ENCODE measurements at places on chromosomes 6 and 20.
A peak's percentile ranks its signal among the peaks of the same experiment; 100 is the strongest.

DNA sequence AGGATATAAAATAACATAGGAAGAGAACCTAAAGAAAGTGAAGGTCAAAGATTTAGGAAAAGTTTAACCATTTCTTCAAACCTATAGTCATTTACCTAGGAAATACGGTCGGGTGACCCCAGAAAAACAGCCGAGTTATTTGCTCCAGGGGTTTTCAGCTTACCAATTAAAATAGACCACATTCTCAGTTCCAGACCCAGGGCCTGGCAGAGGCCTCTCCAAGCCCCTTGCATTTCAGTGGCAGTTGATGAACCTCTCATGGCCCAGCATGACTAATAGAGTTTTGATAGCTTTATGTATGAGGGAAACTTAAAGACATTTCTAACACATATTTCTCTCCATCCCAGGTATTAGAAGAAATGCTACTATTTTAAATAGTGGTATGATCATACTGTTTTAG, 113.5 kb downstream of the OGFRL1 start:
- no peak for DNase-seq

DNA sequence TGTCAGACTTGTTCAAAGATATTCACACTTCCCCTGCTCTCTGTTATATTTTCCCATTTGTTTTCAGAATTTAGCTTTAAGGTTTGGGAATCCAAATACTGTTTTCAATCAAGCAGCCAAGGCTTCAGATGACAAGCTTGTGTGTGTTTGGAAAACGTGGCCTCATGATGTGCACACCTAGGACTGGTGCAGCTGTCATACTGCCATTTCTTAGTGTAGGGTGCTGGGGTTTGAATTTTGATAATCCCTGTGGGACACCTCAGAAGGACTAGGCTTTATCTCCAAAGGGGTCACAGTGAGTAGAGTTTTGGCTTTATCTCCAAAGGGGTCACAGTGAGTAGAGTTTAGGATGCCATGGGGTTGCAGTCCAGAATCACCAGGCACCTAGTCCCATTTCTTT, 65.3 kb upstream of the JAG1 start:
- DNase-seq: no peak

DNA sequence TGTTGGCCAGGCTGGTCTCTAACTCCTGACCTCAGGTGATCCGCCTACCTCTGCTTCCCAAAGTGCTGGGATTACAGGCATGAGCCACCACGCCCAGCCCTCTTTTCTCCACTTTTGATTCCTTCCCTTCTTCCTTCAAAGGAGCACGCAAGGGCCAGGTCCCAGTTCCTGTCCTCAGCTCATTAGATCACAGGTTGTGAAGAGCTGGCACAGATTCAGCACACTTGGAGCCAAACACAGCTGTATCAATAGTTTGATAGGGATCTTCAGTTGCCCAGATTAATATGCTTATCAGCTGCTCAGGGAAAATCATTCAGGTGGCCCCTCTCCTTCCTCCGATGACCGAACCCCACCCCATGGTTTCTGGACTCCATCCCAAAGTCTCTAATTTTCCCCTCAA, 14.4 kb upstream of the SLC22A23 start:
- no peak for DNase-seq

GRCh38 chr20:11118802-11119380, 445.1 kb upstream of the JAG1 start:
- no peak for DNase-seq

DNA sequence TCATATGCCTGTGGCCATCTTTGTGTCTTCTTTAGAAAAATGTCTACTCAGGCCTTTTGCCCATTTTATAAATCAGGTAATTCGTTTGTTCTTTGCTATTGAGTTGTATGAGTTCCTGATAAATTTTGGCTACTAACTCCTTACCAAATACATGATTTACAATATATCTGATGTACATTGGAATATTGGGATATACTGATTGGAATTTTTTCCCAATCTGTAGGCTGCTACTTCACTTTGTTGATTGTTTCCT, 39.2 kb downstream of the BACH2 start:
- no peak for DNase-seq

- no peak for DNase-seq
Observed at GRCh38 chr6:166760288-166760687, 133.2 kb upstream of the RPS6KA2 start.

GRCh38 chr6:35089935-35090505, 51.1 kb downstream of the TCP11 start:
- no peak for DNase-seq

DNA sequence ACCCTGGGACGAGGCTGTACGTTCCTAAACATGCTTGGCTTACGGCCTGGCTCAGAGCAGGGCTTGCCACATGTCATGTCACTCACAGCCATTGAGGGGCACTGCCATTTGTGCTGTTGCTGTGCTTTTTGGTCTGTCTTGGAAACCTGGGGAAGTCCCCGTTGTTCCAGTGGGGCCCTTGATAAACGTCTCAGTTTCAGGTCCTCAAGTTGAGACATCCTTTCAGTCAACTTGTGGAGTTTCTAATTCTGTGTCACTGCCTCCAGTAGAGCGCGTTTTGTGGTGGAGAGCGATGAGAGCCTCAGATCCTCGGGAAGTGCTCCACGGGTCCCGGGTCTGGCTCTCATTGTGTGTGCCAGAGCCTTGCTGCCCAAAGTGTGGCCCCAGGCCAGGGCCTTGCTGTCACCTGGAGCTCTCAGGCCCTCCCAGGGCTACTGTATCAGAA, 43.0 kb upstream of the CCR6 start:
- no peak for DNase-seq

DNA sequence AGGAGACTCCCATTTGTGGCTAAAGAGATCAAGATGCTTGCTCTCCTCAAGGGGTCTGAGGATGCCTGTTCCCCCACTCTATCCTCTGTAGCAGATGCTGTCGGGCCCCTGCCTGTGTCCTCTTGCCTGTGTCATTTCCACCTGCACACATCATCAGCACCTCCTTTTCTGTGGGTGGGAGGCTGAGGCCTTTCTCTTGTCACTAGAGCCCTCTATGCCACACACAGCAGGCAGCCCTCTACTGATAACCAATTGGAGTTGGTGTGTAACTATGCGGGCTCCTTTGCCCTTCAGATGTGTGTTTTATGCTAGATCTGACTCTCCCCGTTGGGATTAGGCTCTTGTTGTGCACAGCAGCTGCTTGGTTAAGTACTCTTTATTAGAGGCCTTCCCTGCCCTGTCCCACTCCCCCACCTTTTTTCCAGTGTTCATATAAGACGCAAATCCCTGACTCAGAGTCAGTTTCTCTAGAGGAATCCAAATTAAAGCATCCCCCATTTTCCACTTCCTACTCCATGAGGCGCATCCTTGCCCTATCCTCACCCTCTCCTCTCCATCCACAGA, 7.7 kb downstream of the TREML2 start:
- no peak for DNase-seq

DNA sequence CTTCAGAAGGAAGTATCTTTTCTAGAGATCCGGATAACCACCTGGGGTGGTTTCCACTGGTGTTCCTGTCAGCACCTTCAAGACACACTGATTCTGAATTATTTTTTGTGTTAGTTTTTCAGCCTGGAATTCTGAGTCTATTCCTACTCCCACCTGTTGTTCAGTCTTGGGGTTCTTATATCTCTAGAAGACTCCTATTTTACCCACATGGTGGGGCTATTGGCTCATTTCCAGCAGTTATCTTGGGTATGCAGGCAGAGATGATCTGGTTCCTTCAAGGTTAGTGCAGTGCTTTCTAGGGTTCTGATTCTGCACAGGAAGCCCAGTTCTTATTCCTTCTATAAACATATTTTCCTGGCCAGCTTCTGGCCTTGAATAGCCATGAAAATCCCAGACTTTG, 175.6 kb upstream of the PDE7B start:
- DNase-seq: no peak

DNA sequence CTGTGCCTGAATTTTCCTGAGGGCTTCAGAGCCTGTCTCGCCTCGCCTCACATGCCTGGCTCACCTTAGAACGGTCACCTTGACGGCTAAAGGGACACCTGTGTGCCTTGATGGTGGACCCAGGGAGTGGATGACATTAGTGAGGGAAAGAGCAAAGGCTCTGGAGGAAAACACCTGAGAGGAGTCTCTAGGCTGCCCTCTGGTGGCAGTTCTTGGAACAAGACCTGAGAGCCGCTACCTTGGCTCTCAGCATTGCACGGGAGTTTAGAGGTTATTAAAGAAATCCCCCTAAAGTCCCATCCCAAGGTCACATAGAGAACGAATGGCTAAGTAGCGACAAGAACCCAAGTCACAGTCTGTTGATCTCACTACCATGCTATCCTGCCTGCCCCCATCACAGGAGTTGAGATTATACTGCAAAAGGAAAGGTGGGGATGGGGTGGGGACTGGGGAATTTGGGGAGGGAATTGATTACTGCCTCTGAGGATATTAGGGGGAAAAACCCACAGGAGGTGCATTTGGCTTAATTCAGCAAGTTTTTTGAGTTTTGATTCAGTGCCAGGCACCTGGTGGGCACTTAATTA, 7.9 kb upstream of the CDSN start:
- peak; percentile 40 for DNase-seq

DNA sequence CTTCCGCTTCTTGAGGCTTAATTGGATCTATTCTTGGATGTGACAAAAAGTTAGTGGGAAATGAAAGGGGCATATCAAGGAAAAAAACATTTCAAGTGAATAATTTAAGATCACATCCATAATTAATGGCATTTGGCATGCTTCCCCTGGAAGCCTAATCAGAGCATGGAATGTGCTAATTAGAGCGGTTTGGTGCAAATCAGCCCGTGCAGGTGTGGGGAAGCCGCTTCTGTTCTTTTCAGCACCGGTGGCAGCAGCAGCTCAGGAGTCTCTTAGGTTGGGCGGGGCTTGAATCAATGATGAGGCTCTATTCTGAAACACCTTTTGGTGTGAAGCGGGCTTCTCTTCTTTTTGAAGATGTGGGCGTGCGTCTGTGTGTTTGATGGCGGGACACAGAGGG, 301.2 kb downstream of the LRFN2 start:
- DNase-seq: no peak

- DNase-seq: no peak
Observed at GRCh38 chr20:62748311-62748710, 39.7 kb downstream of the NTSR1 start.

DNA sequence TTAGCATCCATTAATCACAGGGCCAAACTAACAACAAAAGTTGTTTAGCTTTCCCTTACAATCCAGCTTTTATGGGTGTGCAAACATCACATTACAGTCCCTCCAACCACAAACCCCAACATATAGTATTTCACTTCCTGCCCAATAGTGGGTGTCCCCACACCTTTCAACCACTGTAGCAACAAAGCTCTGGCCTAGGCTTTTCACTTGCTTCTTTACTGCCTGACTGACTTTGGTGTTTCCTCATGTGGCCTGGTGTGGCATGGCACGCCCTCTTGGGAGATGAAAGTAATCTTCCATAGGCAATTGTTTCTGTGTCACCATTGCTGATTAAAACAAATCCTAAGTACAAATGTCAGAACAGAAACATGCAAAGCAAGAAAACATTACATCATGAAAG, 46.3 kb downstream of the MCM8 start:
- DNase-seq: no peak

- no peak for DNase-seq
Observed at GRCh38 chr6:168147205-168147738, 68.3 kb upstream of the FRMD1 start.

Data from stimulated activated CD8-positive, alpha-beta memory T cell treated with anti-CD3 and anti-CD28 coated beads, Interleukin-15, amount 100 ng/mL, for 24 hours (primary cell).